AG09309 (cell line): ENCODE measurements at places on chromosomes 11 and 22.

DNA sequence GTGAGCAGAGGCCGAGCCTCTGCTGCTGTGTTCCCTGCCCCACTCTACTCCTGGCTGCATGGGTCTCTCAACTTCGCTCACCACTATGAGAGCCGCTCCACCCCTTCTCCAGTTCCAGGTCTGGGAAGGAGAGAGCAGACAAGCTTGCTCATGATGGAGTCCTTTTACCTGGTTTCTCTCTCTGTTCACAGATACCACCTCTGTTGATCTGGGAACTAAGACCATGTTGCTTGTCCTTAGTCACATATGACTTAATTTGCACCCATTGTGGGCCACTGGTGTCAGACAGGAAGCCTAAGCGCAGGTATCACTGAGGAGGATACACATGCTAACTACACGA is 26.8 kb downstream of the MCM5 start:
- DNase-seq = no peak

DNA sequence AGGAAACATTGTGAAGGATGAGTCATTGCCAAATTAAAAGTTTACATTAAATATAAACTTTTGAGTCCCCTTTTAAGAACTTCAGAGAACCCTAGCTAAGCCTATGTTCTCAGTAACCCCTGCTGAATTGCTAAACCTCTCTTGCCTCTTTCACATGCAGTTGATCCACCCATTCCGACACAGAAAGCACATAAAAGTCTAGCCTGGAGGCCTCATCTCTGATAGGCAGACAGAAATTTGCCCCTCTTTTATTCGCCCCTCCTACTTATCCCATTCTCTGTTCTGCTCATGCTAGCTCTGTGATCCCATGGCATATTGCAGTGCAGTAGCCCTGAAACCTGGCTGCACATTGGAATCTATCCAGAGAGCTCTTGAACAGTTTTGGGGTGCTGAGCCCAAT is 58.2 kb upstream of the PDE3B start:
- no peak for DNase-seq

DNA sequence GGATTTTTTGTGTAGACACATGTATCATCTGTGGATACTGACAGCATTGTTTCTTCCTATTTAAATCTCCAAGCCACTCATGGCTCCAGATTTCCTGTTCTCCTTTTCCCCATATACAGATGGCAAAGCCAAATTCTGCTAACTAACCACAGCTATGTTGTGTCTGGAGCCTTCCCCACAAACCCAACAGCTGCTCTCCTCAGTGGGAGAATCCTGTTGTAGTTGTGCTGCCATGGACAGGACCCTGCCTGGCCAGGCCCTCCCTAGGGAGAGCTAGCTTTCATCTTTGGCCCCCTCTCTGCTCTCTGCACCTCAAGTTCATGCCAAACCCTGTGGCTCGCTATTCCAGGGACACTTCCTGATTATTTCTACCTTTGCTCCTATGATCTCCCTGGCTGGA is 106.4 kb upstream of the CCDC90B start:
- DNase-seq = no peak

DNA sequence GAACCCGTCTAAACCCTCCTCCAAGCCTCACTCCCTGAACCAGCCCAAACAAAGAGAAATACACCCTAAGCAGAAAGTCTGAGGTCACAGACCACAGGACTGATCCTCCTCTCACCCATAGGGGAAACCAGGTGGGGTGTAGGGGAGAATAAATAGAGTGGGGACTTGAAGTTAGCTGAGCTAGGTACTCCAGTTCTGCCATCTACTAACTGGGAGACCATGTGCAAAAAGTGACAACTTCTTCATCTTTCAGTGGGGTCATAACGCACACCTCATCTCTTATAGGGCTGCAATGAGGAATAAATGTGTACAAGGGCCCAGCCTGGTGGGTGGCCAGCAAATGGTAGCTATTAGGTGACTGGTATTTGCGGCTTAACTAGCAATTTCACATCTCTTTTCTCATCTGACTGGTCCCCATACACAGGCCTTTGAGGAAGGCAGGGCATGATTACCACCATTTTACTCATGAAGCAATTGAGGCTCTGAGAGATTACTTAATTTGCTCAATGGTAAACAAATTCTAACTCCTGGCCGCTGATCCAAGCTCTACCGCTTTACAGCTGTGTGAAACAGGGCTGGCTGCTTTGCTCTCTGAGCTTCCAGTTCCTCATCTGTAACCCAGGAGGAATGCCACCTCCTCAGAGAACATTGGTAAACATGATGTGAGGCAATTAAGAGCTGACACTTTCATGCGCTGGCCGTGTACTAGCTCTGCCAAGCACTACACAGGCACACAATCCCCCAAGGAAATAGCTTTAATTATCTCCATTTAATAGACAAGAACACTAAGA is 16.6 kb downstream of the TBC1D10A start:
- DNase-seq = no peak

- no peak for DNase-seq
Measured at GRCh38 chr11:105937331-105937730, 84.7 kb downstream of the MSANTD4 start.

GRCh38 chr11:1952806-1953482 is 5.8 kb downstream of the MRPL23 start:
- no peak for DNase-seq

- no peak for DNase-seq
Measured at GRCh38 chr11:66704659-66705360, 24.2 kb downstream of the SPTBN2 start.

GRCh38 chr11:1293619-1294015 is 15.8 kb downstream of the TOLLIP start:
- DNase-seq = no peak

DNA sequence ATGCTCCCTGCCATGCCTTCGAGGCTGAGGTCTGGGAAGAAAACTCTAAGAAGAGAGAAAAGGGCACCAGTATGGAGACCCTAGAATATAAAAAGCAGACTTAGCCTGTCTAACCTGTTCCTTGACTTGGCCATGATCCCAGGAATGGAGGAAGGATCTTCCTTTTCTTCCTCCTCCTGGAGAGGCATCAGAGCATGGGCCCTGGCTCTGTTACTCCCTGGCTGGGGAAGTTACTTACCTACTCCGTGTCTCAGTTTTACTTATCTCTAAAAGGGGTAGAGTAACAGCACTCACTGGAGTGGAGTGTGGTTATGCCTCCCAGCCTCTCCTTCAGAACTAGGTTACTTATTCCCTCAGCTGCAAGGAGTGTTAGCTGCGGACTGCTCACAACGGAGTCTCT is 55.2 kb upstream of the PHF21A start:
- no peak for DNase-seq
